Ascending aorta (tissue), 2 donors: ENCODE measurements at places on chromosomes 1 and 21.
A peak's percentile ranks its signal among the peaks of the same experiment; 100 is the strongest.

GRCh38 chr1:60936591-60937342 lies 145.6 kb upstream of the NFIA start:
- H3K36me3 ChIP-seq = no peaks in the 10 kb centered on the region
- no peak for DNase-seq
- no peak overlapping the region for H3K4me3 ChIP-seq
- H3K27ac ChIP-seq = no peak overlapping the region
- H3K4me1 ChIP-seq = no peaks in the 10 kb centered on the region

DNA sequence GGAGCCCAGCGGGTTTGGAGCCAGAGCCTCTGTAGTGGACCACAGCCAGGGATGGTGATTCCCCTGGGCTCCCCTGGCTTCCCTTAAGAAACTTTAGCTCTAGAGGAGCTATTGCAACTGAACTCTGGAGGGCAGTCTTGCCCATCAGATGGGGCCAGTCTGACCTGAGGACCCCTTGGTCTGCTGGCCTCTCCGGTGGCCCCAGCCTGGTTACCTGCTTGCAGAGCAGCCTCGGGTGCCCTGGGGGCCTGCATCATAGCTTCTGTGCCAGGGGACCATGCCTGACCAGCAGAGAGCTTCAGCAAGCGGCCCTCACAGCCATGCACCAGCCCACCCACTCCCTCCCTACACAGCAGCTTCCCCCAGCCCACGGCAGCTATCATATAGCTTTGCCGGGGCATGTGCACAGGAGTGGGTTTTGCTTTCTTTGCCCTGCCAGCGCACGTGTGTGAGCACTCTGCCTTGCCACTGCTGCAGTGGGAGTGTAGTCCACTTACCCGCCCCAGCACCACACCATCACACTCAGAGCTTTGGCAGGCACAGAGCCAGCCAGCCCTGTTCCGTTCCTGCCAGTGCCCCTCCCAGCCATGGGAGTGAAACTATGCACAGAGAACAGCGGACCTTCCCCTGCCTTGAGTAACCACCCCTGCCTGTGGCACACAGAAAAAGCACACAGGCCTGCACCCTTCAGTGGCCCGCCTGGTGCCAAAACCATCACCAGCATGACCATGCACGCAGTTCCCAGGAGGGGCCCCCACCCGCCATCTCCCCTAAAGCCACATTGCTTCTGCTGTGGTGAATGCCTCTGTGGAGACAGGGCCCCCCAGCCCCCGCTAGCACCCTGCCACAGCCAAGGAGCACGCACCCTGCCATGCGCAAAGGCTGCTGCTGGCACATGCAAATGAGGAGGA lies 442.9 kb upstream of the NEGR1 start:
- no peak for DNase-seq
- no peaks in the 10 kb centered on the region for H3K27me3 ChIP-seq
- H3K4me3 ChIP-seq = no peak overlapping the region
- no peak overlapping the region for H3K27ac ChIP-seq

DNA sequence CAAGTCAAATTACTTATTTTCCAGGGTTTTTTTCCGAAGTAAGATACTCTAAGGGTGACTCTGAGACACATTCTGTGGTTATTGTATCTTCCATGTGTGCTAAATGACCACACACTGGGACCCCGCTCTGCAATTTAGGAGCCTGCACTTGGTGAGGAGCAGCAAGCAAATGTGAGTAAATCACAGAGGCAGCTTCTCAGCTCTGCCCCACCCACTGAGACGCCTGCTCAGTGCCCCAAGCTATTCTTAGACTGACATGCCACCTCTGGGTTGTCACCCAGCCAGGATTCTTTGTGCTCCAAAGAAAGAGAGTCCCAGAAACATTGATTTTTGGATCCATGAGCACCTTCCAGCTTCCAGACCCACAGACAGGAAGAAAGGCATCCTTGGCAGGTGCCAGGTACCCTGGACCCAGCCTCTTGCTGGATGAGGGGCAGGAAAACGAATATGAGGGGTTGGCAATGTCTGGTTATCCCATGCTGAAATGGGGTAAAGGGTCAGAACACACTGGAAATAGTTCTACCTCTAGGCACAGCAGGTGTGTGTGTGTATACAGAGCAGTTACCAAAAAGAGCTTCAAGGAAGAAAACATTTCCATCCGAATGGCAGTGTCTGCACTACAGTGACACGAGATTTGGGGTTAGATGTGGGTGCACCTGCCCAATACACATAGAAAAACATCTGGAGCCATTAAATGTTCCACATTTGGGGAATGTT lies 41.2 kb downstream of the TNR start:
- no peak overlapping the region for H3K27ac ChIP-seq
- no peaks in the 10 kb centered on the region for H3K36me3 ChIP-seq
- H3K27me3 ChIP-seq = no peaks in the 10 kb centered on the region
- H3K4me3 ChIP-seq = no peak overlapping the region
- peaks cover 4% of the 10 kb centered on the region for H3K4me1 ChIP-seq

DNA sequence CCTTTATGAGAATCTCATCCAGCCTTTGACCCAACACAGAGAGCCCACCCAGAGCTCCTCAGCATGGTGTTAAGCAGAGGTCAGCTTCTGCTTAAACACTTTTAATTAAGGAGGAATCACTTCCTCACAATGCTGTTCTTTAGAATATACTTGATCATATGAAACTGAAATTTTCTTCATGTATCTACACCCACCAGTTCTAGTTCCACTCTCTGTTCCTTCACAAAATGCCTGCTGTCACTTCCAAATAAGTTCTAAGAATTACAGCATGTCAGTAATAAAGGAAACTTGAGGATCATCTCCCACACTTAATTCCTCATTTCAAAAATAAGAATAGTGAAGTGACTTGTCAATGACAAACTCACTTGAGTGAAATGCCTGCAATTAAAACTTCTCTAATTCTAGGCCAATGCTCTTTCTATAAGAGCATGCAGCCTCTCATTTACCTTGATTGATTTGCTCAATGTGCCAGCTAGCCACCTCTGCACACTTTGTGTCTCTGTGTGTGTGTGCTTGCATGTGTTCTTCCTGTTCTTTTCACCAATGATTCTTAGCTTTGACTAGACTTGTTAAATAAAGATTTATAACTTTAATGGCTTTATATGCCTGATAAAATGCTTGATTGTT lies 356.3 kb downstream of the PLPP3 start:
- no peak overlapping the region for H3K27ac ChIP-seq
- no peaks in the 10 kb centered on the region for H3K4me1 ChIP-seq
- H3K4me3 ChIP-seq = no peak overlapping the region
- no peak for DNase-seq
- no peaks in the 10 kb centered on the region for H3K27me3 ChIP-seq
- no peaks in the 10 kb centered on the region for H3K36me3 ChIP-seq

GRCh38 chr1:84988588-84988987 lies 8.3 kb downstream of the MCOLN2 start:
- no peak overlapping the region for H3K27ac ChIP-seq
- H3K36me3 ChIP-seq = no peaks in the 10 kb centered on the region
- H3K4me3 ChIP-seq = no peak overlapping the region
- DNase-seq = no peak

DNA sequence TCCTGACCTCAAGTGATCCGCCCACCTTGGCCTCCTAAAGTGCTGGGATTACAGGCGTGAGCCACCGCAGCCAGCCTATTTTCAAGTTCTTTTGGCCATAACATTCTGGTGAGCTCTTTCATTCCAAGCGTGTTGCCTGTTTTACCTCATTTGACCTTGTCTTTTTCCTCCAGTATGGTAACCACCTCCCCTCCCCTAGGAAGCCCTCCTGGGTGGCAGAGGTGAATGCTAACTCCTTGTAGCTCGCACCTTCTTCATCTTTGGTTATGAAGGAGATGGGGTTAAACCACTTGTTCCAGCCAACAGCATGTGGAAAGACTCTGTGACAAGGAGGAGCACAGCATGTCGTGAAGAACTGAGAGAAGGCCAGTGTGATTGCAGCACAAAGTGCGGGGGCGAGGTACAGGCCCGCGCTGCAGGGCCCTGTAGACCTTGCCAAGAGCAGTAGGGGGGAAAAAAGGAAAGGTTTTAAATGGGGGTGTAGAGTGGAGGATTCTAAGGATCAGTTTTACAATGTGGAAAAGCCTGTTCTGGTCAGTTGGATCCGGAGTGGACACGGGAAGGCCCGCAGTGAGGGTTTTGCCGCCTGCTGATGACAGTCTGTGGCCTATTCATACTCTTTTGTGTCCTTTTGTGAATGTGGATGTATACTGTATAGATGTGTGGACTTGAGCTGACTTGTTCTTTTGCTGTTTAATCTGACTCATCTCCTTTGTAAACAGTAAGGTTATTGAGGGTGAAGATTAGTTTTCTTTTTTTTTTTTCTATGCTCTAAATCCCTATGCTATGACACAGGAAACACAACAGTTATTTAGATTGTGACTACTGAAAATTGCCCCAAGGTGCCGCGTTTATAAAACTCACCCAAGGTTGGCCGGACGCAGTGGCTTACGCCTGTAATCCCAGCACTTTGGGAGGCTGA lies 7.5 kb upstream of the ZNF436 start:
- peaks cover 5% of the 10 kb centered on the region for H3K36me3 ChIP-seq
- DNase-seq = no peak
- H3K4me3 ChIP-seq = no peak overlapping the region
- peaks cover 3% of the 10 kb centered on the region for H3K4me1 ChIP-seq

- DNase-seq = no peak
- no peak overlapping the region for H3K4me3 ChIP-seq
- no peak overlapping the region for H3K27ac ChIP-seq
- no peaks in the 10 kb centered on the region for H3K27me3 ChIP-seq
Measured at GRCh38 chr1:53129891-53130597, 12.4 kb downstream of the SLC1A7 start.

DNA sequence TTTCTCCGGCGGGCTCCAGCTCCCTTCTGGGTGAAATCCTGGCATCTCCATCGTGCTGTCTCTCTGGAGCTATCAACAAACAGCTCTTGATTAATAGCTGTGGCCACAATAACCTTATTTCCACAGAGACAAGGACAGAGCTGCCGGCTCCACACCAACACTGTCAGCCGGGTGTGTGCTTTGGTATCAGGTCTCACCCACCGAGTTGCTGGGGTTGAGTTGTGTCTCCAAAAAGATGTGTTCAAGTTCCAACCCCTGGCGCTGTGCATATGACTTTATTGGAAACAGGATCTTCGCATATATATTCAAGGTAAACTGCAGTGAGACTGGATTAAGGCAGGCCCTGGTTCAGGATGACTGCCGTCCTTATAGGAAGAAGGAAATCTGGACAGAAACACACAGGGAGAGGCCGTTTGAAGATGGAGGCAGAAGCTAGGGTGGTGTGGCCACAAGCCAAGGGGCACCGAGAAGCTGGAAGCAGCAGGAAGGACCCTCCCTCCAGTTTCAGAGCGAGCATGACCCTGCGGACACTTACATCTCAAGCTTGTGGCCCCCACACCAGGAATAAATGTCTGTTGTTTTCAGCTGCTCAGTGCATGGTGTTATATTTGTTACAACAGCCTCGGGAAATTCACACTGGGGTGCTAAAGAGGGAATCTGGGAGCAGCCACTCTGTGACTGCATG lies 88.4 kb upstream of the TMPRSS2 start:
- no peaks in the 10 kb centered on the region for H3K27me3 ChIP-seq
- no peak for DNase-seq
- H3K36me3 ChIP-seq = no peaks in the 10 kb centered on the region
- no peak overlapping the region for H3K4me3 ChIP-seq
- H3K4me1 ChIP-seq = no peaks in the 10 kb centered on the region
- H3K27ac ChIP-seq = no peak overlapping the region

- no peak overlapping the region for H3K4me3 ChIP-seq
- DNase-seq = no peak
- H3K27me3 ChIP-seq = no peaks in the 10 kb centered on the region
- H3K36me3 ChIP-seq = no peaks in the 10 kb centered on the region
Measured at GRCh38 chr1:3467096-3468036, 12.9 kb downstream of the ARHGEF16 start.

GRCh38 chr21:15064576-15065391 lies at the start of gene NRIP1:
NRIP1 (minus strand) TSS chr21:15065000; CDS start chr21:14968192, 96,808 bp downstream.
- H3K27me3 ChIP-seq = no peaks in the 10 kb centered on the region
- peak within 1 kb of the TSS; percentile 93 for H3K27ac ChIP-seq
- no peaks in the 10 kb centered on the region for H3K36me3 ChIP-seq

DNA sequence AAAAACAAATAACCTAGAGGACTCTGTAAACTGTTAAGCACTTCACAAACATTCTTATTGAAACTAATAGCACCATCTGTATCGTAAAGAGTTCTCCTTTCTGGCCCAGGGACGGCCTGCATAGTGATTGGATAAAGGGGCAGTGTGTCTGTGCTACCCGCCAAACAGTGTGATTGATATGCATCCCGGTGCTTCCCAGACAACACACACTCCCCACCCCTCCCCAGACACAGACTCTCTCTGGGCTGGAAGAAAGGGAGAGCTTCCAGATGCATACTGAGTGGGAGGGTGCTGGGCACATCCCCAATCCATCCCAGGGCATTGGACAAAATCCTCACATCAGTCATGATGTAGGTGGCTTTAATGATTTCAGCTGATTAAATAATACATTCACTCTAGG lies 3.7 kb downstream of the HSD11B1 start:
- H3K27me3 ChIP-seq = no peaks in the 10 kb centered on the region
- H3K4me3 ChIP-seq = no peak overlapping the region
- no peak for DNase-seq
- no peak overlapping the region for H3K27ac ChIP-seq

DNA sequence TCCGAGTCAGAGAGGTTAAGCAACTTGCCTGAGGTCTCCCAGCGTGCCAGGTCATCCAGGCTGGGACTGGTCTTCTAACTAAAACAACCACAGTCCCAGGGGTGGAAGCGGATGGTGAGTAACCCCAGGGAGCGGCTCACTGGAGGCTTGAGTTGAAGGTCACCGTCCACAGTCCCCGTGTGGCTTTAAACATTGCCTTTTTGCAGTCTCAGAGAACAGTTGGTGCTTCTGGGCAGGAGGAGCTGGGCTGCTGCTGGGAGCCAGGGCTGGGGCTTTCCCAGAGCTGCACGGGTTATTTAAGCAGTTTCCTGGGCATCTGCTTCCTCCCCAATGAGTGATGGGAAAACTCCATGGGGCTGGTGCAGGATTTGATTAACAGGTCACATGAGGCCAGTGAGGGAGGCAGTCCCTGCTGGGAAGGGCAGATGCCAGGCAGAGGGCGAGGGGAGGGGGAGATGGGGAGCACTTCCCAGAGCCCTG lies 12.3 kb downstream of the ARHGEF10L start:
- no peaks in the 10 kb centered on the region for H3K27me3 ChIP-seq
- peaks cover 47% of the 10 kb centered on the region for H3K4me1 ChIP-seq

- H3K27ac ChIP-seq = no peak overlapping the region
Measured at GRCh38 chr1:195970209-195970608, 638.0 kb downstream of the KCNT2 start.

DNA sequence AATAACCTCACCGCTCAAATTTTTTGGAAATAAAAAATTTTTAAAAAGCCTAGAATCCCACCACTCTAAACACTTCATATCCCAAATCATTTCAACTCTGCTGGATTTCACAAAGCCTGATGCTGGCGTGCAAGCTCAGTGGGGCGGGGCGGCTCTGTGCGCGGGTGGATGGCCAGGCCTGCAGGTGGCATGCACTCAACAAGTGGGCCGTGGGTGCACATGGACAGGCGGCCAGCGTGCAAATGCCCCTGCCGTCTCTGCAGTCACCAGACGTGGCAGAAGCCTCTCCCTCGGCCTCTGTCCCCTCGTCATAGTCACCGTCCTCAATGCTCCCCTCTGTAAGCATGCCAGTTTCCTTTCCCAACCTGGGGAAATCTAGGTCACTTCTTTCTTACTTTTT lies 6.6 kb upstream of the PDE9A start:
- H3K36me3 ChIP-seq = no peaks in the 10 kb centered on the region
- no peak overlapping the region for H3K27ac ChIP-seq
- DNase-seq = no peak
- H3K4me1 ChIP-seq = no peaks in the 10 kb centered on the region

GRCh38 chr1:89724369-89725010 lies 91.6 kb downstream of the LRRC8C start:
- DNase-seq = no peak
- H3K4me1 ChIP-seq = peaks cover under 1% of the 10 kb centered on the region
- no peaks in the 10 kb centered on the region for H3K27me3 ChIP-seq
- H3K4me3 ChIP-seq = no peak overlapping the region
